GM18507 (cell line): ENCODE measurements at places on chromosomes 5 and 9.

DNA sequence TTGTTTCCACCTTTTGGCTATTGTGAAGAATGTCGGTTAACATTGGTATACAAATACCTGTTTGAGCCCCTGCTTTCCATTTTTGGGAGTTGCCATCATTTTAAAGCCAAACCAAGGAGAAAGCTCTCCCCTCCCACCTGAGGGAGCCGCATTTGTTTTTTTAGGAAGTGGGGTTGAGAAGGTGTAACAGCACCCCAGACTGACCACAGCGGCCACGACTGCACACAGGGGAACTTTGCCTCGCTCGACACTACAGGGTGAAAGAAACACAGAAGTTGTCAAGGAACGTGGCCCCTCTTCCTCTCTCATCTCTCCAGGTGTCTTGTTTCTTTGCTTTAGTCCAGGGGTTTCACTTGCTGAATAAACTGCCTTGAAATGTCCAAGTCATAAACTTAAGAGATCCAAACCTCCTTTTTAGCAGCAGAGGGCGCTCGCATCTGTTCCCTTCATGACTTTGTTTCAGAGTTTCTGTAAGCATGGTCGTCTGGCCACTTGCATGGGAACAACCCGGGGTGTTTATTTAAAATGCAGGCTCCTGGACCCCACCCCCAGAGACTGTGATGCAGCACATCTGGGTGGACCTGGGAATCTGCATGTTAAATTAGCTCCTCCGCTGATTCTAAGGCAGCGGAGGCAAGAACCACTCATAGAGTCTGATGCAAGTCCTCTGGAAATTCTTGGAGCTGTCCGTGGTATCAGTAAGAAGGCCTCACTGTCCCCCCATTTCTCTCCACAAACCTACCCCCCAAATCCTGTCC is 2.1 kb upstream of the TTLL11 start:
- DNase-seq, result no peak

DNA sequence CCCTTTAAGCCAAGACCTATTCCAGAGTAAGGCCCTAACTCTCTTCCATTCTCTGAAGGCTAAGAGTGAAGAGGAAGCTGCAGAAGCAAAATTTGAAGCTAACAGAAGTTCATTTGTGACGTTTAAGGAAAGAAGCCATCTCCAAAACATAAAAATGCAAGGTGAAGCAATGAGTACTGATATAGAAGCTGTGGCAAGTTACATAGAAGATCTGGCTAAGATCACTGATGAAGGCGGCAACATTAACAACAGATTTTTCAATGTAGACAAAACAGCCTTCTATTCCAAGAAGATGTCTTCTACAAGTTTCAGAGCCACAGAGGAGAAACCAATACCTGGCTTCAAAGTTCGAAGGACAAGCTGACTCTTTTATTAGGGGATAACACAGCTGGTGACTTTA is 1143.4 kb downstream of the CDH12 start:
- DNase-seq, result no peak

DNA sequence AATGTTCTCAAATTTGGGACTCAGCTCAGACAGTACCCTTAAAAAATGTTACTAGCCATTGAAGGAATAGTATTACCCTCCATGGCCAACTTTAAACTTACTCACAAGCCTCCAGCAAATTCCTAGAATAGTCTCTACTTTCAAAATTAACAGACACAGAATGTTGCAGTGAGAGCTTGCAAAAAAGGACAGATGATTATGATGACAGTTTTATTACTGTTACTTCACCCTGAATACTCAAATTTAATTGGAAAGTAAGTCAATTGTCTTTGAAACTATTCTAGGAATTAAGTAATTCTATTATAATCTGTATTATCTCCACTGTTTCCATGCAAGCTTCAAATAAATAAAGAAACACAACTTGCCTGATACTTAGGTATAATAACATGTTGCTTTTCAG is 288.3 kb downstream of the SLF1 start:
- no peak for DNase-seq

- no peak for DNase-seq
Observed at GRCh38 chr9:103068753-103069152, 73.6 kb downstream of the CYLC2 start.

DNA sequence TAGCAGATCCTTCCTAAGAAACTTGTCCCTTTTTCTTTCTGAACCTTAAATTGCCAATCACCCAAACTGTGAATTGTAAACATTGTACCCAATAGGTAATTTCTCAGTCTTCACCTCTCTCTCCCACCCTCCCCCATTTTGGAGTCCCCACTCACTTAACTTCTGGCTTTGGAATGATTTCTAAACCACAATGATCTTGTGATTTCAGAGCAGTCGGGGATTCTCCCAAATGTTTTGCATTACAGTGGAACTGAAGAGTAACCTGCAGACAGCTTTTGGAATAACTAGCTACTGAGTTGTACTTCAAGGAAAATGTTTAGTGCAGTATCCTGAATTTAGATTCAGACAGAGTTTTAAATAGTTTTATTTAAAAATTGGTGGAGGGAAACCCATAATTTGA is 19.2 kb downstream of the SLC27A6 start:
- DNase-seq, result no peak
